ENCODE measurements at places on chromosomes 1 and 21.
A peak's percentile ranks its signal among the peaks of the same experiment; 100 is the strongest.

GRCh38 chr1:202207292-202207691, 13.7 kb downstream of the LGR6 start:
- DNase-seq: no peak

GRCh38 chr1:151998611-151999362, 5.1 kb upstream of the S100A10 start:
- DNase-seq: no peak

DNA sequence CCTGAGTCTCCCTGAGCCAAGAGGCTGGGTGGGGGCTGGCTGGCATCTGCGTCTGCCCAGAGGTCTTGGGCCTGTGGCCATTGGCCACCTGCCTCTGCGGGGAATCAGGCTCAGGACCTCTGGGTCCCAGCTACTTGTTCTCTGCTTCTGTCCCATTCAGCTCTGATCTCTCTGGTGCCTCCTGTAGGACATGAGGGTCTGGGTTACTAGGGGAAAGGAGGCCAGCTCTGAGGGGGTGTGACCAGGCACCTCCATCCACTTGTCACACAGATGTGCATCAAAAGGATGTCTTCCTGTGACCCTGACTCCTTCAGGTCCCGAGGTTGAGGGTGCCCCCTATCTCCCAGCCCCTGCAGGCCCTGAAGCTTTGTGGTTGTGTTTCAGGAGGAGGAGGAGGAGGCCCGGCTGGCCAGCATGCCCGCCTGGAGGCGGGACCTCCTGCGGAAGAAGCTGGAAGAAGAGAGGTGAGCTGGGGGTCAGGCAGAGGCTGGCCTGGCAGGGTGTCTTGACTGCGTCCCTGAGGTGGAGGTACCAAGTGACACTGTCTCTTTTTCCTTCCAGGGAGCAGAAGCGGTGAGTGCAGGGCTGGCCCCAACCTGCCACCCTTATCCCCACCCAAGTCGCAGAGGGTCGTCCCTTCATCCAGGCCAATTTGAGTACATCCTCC, 9.0 kb downstream of the TNFRSF25 start:
- no peak for DNase-seq

DNA sequence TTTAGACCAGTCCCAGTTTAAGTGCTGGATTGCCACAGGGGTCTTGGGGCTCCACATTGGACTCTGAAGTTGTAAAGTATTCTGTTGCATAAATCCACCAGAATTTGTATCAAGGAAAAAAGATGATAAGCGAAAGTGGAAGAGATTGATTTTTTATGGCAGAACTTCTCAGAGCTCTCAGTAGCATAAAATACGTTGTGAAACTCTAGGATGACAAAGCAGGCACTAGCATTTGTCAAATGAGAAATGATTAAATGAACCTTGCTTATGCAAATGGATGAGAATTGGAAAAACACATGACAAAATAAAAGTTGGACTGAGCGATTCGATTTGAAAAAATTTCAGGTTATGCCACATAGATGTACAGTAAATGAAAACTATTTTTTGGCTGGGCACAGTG, 253.8 kb upstream of the RAB4A start:
- no peak for DNase-seq

GRCh38 chr1:113804421-113805255, 7.6 kb downstream of the RSBN1 start:
- no peak for DNase-seq

DNA sequence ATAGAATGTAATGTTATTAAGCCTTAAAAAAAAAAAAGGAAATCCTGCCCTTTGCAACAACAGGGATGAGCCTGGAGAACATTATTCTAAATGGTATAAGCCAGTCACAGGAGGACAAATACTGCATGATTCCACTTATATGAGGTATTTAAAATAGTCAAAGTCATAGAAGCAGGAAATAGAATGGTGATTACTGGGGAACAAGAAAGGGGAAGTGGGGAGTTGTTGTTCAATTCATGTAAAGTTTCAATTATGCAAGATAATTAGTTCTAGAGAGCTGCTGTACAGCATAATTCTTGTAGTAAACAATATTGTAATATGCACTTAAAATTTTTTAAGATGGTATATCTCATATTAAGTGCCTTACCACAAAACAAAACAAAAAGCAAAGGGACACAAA, 13.2 kb downstream of the FCER1A start:
- DNase-seq: no peak

GRCh38 chr1:156667610-156667967, 9.6 kb downstream of the NES start:
- no peak for DNase-seq

DNA sequence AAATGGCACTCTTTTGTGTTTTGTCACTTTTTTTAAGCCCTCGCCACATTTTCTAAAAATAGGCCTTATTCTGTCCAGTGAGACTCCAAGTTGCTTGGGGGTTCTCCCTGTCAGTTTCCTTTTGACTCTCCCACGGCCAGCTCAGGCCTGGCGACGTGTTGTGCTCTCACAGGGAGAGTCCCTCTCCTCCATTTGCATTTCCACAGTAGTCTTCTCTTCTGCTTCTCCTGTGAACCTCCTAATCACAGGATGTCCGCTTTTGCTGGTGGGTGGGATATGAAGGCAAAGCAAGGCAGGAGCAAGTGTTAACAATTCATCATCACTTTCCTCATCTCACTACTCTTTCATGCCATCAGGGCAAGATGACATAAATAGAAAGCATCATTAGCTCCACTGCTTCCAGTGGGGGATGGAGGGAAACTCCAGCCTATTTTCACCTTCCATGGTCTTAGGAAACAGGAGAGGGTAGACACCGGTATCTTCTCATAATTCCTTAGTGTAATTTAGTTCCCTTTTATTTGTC, 99.8 kb downstream of the INTS7 start:
- peak; percentile 80 for DNase-seq

DNA sequence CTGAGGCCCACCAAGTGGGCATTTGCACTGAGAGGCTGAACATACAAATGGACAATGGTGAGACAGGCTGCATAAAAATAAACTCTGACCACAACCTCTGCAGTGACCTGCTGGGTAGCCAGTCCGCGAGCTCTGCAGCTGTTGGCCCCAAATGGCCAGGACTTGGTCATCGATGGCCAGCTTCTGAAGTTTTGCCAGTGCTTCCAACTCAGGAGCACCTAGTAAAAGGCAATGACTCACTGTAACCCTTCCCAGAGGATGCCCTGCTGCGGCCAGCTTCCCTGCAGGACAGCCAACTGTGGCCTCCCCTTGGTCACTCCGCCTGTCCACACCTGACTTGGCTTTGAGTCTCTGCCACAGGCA, 185.4 kb downstream of the DYRK1A start:
- DNase-seq: no peak

GRCh38 chr1:179105393-179105792, 23.5 kb downstream of the TOR3A start:
- DNase-seq: no peak

- DNase-seq: no peak
These were observed 123.7 kb downstream of the S1PR1 start for GRCh38 chr1:101360506-101360905.

DNA sequence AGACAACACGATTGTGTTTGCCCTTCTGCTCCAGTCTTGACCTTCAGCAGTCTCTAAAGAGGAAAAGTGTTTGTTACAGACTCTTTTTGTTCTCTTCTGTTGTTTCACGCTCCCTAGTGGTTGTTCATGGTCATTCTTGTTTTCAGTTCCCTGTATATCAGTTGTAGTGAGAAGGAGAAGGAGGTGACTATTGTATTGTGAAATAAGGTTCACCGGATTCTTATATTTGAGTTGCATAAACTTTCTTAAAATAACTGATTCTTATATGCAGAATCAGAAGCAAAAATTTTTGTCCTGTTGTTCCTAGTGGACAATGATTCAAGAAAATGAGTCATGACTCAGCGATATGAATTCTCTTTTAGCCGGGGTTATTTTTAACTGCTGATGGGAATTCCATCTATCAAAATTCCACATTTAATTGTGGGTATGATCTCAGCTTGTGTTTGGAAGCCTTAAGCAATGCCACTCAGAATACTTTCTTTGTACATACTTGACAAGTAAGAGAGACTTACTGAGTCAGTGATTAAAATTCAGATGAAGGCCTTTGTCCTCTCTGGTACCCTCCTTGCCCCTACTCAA, 152.2 kb downstream of the CLEC20A start:
- DNase-seq: no peak

All from stimulated activated CD4-positive, alpha-beta T cell treated with anti-CD3 and anti-CD28 coated beads, Interleukin-4, amount 100 ng/mL, for 24 hours (primary cell).